ENCODE measurements at places on chromosomes 1 and 21.

GRCh38 chr1:35611655-35612054, 29.7 kb downstream of the PSMB2 start:
- DNase-seq, result no peak

DNA sequence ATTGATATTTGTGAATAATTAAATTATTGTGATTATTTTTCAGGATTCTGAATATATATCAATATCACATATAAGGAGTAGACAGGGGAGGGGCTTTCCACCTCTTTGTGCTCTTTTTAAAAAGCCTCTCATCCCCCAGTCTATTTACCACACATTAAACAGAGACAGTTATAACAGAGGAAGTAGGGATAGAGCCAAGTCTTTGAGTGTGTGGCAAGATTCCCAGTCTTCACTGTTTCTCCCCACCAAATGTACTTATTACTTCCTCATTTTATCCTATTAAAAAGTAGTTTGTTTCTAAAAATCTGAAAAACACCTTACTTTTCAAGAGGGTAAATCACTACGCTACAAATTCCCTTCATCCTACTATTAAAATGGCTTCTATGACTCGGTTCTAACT, 46.7 kb downstream of the EPS15 start:
- no peak for DNase-seq

DNA sequence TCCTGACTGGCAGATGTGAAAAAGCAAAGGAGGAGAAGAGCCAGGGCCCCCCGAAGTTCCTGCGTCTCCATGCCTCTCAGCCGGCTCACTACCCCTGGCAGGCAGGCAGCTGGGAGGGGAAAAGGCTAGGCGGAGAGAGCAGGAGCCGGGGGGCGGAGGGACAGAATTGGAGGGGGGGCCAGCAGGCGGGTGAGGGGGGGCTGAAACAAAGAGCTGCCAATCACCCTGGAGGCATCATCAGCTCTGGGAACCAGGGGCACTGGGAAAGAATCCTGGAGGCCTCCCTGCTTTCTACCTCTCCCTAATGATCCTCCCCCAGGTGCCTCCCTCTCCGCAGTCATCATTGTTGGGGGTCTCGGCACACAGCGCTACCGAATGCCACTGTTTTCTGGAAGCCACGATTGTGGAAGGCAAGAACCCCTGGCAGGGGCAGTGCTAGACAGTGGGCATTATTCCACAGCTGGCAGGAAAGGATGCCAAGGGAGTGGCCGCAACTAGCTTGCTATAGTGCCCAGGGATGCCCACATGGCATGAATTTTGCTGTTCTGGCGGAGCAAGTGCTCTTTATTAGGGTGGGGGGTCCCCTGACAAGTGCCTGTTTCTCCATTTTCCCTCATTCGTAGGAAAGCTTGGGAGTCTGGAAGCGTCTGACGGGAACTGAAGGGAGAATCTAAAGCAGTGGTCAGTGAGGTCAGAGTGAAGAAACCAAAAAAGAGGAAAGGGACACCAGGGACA, at the start of gene THBS3:
TSS of gene THBS3 (minus strand) at position 92 of the 735 bp plus-strand sequence. CDS start at position 71, 21 bp downstream.
- DNase-seq, result peak; percentile 49

DNA sequence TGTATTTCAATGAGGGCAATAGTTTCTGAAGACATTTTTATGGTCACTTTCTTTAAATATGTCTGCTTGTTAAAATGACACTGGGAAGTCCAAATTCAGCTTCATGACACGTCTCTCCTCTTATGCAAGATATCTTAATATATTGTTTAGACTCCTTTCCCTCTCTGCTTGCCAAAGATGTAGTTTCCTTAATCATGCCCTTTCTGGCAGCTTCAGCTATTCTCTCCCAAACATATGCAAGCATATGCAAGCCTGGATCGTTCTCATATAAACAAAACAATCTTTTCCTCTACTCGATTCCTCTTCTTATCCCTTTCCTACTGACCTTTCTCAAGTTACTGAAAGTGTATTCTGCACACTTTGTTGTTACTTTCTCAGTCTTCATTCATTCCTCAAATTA, 372.2 kb downstream of the PTBP2 start:
- peak; percentile 8 for DNase-seq

DNA sequence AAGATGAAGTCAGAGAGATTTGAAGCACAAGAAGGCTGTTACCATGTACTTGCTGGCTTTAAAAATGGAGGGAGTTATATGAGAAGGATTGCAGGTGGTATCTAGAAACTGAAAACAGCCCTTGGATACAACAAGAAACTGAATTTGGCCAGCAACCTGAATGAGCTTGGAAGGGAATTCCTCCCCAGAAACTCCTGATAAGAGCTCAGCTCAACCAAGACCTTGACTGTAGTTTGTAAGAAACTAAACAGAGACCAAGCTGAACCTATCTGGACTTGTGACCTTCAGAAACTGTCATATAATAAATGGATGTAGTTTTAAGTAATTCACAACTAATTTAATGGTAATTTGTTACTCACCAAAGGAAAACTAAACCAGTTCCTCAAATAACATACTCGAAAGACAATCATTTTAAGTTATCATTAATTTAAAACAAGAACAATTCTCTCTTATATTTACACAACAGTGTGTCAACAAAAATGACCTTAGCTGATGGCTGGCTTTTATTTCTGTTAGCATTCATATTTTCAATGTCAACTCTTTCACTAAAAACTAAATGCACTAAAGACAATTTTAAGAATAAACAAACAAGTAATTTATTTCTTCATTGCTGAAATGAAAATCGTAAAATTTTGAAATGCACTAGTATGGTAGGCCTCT, 1218.4 kb upstream of the TMPRSS15 start:
- DNase-seq, result no peak

GRCh38 chr1:94602316-94602715, 60.8 kb upstream of the F3 start:
- DNase-seq, result peak; percentile 75

DNA sequence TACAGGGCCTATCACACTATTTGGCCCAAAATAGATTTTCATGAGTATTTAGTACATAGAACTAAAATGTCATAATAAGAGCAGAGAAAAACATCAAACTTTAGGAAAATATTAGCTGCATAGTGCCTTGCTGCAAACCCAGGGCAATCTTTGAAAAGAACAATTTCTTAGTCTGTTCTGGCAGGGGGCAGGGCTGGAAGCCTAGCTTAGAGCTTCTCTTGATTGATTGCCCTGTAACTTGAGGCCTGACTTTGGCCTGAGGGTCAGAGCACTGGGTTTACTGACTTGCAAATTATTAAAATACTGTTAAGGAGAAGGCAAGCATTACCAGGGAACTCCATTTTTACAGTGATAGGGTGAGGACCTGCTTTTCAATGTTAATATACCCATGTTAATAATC, 115.8 kb upstream of the SPAG17 start:
- DNase-seq, result no peak

DNA sequence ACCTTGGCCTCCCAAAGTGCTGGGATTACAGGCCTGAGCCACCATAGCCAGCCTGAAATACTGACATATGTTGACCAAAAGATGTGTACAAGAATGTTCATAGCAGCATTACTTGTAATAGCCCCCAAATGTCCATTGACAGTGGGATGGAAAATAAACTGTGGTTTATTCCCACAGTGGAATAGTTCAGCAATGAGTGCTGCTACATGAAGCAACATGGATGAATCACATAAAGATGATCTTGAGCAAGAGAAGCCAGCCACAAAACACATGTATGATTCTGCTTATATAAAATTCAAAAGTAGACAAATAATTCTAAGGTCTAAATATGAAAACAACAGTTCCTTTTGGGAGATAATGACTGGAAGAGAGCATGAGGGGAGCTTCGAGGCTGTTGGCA, 9.1 kb upstream of the CREG1 start:
- DNase-seq, result peak; percentile 27

DNA sequence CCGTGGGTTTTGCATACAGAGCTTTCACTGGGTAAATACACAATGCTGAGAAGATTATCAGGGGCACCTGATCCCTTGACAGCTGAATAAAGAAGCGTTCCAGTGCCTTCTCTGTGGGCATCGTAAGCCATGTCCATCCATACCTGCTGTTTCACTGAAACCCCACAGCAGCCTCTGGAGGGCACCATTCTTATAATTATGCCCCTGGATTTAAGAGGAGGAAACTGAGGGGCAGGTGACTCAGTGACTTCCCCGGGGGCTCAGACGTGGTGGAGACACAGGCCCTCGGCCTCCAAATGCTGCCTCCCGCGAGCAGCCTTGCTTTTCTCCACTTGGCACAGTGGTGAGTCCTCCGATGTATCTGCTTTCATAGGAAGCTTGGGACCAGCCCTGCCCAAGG, 56.7 kb downstream of the B3GALT5 start:
- DNase-seq, result no peak

DNA sequence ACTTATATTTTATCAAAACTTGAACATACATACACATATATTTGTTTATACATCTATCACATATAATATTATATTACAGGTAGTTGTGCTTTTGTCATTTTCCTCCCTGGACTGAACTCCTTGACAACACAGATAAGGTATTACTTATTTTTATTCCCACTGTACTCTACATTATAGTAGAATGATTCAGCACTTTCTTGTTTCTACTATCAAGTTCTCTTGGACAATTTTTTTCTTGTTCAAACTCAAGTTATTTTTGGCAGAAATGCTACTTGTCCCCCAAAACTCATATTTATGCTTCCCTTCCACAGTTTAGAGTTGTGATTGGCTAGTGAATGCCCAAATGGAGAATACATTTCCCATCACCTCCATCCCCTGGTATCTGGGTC, 10.8 kb upstream of the PTPRC start:
- no peak for DNase-seq

- DNase-seq, result peak; percentile 29
Measured at GRCh38 chr1:116433275-116434257, 60.5 kb downstream of the ATP1A1 start.

GRCh38 chr1:44664730-44665370, 9.4 kb downstream of the TMEM53 start:
- DNase-seq, result no peak

GRCh38 chr1:232657426-232658005, 27.6 kb upstream of the SIPA1L2 start:
- DNase-seq, result no peak

DNA sequence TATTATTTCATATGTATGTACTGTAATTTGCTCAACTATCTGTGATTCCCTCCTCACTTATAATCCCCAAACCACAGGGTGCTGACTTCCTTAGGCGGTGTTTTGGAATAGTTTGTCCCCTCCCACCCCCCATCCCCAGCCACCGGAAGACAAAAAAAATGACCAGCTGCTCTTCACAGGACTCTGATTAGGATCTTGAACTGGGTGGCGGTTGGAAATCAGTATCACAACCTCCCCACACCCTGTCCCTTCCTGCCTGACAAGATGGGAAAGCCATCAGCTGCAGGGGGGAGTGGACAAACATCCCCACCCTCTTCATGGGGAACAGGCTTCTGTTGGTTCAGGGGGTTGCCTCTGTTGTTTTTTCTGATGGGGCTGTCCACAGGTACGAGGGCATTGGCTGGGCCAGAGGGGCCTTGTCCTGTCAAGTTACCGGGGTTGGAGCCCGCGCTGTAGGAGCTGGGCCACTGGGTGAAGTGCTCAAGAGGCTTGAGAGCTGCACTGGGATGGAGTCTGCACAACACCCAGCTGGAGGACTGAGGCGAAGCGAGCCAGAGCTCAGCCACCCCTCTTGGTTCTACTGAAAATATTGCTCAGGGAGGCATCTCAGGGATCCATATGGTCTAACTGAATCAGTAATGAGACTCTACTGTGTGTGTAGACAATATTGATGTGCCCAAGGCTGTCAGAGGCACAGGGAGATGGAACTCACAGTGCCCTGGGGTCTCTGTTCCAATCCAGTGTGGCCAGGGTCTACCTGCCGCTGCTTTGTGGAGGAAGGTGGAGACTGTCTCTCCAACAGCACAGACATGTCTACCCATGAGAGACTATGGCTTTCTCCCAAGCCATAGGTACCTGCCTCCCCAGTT, 28.2 kb downstream of the NAV1 start:
- DNase-seq, result no peak
